ENCODE measurements at places on chromosomes 1 and 21.

DNA sequence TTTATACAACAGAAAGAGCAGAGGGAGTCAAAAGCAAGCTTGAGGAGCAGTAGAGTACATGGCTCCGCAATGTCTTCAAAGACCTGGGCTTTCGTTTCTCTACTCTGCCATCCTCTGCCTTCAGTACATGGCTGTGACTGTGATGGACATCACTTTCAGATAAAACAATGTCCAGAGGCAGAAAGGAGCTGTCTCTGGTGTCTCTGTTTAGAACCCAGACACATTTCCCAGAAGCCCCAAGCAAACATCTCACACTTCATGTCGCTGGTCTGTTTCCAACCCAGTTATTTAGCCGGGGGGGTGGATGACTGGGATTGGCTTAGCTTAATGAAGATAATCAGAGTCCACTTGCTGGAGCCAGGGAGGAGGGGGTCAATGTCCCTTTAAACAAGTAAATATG is 25.6 kb downstream of the SGIP1 start:
- peaks cover 23% of the 10 kb centered on the region for H3K27me3 ChIP-seq
- H3K4me3 ChIP-seq = no peak overlapping the region
- no peaks in the 10 kb centered on the region for H3K4me1 ChIP-seq
- H3K36me3 ChIP-seq = no peaks in the 10 kb centered on the region

- no peak overlapping the region for H3K27ac ChIP-seq
- peaks cover 2% of the 10 kb centered on the region for H3K36me3 ChIP-seq
- peaks cover 15% of the 10 kb centered on the region for H3K4me1 ChIP-seq
- peak; percentile 56 for DNase-seq
Measured at GRCh38 chr1:44405798-44406736, 1.0 kb downstream of the RNF220 start.

DNA sequence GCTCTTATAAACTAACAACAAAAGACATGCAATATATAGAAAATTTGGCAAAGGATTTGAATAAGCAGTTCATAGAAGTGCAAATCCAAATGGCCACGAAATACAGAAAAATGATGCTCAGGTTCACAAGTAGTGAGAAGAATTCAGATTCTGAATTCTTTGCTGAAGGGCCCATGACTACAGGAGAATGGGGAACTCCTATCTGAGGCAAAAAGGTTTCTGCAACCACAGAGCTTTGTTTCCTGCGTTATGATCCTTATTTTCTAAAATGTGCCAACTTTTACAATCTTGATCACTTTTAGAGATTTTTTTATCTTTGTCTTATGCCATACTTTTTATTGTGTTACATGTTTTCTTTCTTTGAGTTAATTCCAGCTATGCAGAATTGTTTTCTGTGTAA is 91.3 kb downstream of the ITSN1 start:
- no peaks in the 10 kb centered on the region for H3K4me1 ChIP-seq
- no peaks in the 10 kb centered on the region for H3K36me3 ChIP-seq
- DNase-seq = no peak

DNA sequence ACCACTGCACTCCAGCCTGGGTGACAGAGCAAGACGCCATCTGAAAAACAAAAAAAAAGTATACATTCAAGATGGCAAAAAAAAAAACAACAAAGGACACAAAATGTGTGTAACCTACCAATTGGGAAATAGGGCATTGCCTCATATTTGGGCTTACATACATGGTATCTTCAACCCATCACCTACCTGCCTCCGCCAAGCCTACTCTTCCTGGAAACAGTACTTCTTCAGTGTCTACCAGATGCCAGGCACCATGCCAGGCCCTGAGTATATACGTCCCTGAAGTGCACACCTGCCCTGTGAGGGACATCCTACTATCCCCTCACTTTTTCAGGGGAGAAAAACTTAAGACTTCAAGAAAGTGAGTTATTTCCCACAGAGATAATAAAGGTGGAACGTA is 160.2 kb downstream of the TOMM20 start:
- no peak for DNase-seq
- H3K27me3 ChIP-seq = no peaks in the 10 kb centered on the region
- H3K4me1 ChIP-seq = peaks cover 80% of the 10 kb centered on the region
- peaks cover 12% of the 10 kb centered on the region for H3K36me3 ChIP-seq
- H3K4me3 ChIP-seq = no peak overlapping the region
- no peak overlapping the region for H3K27ac ChIP-seq
